ENCODE measurements at places on chromosomes 1 and 21.

GRCh38 chr1:197388801-197389200 lies 120.7 kb downstream of the CRB1 start:
- no peak for DNase-seq

DNA sequence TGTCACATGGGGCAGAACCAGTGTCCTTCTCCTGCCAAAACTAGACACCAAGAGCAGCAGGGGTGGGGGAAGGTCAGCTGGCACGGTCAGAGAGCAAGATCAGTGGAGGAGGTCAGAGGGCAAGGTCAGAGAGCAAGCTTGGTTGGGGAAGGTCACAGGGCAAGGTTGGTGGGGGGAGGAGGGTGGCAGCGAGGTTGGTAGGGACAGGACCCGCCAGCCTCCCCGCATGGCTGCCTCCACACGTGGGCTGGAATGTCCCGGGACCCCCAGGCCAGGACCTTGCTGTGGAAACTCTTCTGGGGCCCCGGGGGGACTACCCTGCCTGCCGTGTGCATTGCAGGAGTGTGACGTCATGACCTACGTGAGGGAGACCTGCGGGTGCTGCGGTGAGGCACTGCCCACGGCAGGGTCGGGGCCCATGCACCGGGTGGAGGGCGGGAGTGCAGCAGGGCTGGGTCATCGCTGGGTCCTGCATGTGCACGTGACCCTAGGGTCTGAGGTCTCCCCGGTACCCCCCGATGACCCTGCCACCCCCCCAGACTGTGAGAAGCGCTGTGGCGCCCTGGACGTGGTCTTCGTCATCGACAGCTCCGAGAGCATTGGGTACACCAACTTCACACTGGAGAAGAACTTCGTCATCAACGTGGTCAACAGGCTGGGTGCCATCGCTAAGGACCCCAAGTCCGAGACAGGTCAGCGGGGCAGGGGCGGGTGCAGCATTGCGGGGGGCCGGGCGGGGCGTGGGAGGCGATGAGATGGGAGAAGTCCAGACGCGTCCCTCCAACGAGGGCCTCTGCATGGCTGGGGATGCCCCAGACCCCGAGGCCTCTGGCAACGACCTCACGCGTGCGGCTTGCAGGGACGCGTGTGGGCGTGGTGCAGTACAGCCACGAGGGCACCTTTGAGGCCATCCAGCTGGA lies 27.3 kb downstream of the COL6A2 start:
- no peak for DNase-seq

DNA sequence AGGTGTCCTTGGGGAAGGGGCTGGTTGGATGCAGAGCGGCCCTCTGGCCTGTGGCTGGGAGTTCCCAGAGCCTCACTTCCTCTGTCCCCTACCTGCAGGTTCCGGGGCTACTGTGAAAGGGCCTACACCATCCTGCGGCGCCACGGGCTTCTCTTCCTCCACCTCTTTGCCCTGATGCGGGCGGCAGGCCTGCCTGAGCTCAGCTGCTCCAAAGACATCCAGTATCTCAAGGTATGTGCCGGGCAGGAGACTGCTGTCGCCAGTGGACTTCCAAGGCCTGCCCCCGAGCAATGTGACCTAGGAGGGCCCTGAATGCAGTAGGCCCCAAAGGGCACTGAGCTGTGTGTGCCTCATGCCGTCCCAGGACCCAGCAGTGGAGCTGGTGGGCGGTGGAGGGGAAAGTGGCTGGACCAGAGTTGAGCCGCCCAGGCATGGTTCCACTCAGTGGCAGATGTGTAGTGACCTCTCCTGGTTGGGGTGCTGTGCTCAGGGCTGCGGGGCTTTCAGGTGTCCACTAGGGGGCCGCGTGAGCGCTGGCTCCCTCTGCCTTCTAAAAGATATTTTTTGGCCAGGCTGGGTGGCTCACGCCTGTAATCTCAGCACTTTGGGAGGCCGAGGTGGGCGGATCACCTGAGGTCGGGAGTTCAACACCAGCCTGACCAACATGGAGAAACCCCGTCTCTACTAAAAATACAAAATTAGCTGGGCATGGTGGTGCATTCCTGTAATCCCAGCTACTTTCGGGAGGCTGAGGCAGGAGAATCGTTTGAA lies 73.4 kb downstream of the PIK3CD start:
- peak; percentile 78 for DNase-seq

- no peak for DNase-seq
Observed at GRCh38 chr1:47732489-47732888, 264.7 kb downstream of the TRABD2B start.

DNA sequence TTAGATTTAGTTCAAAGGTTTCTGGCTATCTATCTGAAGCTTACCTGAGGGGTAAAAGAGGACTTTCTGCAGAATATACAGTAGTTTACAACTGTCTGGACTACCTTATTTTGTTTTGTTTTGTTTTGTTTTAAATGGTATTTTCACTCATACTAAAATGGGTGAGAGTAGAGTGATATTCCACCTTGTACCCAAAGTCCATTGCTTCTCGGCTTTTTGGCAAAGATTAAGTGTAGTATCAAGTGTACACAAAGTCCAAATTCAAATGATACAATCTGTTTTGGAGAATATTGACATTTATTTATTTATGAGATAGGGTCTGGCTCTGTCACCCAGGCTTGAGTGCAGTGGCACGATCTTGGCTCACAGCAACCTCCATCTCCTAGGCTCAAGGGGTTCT lies 11.7 kb upstream of the SMG7 start:
- no peak for DNase-seq

- no peak for DNase-seq
Observed at GRCh38 chr1:178096421-178096820, 2.5 kb downstream of the RASAL2 start.

- no peak for DNase-seq
Observed at GRCh38 chr1:57424231-57425027, 569 bp upstream of the DAB1 start.

GRCh38 chr1:33649759-33650158 lies 177.3 kb downstream of the ZSCAN20 start:
- no peak for DNase-seq

DNA sequence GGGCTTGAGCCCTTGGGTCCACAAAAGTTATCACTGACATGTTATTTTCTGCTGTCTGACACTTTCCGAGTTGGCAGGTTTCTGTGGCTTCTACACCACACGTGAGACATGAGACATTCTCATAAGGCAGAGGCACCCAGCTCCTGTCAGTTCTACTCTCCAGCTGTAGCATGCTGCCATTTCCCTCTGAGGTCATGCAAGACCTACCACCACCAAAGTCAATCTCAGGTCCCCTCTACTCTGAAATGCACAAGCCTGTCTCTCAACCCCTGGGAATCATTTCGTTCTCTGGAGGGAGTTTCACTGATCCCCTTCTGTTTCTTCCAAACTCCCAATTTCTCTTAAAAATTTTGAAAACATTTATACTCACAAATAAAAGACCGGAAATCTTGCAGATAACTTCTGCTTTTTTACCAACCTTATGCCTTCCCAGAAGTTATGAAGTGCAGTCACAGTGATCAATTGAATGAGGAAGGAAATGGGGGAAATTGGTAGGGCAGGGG lies 39.5 kb upstream of the CR2 start:
- peak; percentile 5 for DNase-seq

GRCh38 chr1:210371916-210372315 lies 43.2 kb downstream of the HHAT start:
- DNase-seq = no peak

- no peak for DNase-seq
Observed at GRCh38 chr1:228391411-228392020, 15.1 kb downstream of the TRIM11 start.

DNA sequence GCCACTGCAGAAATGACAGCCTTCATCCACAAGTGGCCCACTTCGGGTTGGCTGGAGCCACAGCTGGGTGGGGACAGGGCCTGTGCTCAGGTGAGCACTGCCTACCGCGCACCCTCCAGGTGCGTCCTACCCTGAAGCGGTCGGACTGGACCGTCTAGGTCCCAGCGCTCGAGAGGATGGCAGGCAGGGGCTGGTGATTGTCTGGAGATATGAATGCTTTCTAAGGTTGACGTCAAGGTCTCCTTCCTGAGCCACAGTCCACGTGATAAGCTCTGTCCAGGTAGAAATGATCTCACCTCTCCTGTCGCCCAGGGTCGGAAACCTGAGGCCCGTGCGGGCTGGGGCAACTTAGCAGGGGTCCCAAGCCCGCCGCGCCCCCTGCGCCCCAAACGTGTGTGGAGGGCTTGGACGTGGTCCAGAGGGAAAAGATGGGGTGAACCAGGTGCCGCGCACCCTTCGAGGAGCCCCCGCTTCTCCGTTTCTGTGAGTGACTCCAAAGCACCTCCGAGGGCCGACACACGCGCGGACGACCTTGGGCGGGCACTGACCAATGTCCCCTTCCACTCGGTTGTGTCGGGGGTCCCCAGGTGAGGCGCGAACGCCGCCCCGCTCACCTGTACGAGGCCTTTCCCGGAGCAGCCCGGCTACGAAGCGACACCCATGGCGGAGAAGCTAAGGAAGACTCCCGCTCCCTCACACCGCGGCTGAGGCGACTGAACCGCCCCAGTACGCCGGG lies 853 bp upstream of the DOP1B start:
- DNase-seq = peak; percentile 20

- DNase-seq = no peak
Observed at GRCh38 chr1:47738560-47739182, 258.5 kb downstream of the TRABD2B start.

DNA sequence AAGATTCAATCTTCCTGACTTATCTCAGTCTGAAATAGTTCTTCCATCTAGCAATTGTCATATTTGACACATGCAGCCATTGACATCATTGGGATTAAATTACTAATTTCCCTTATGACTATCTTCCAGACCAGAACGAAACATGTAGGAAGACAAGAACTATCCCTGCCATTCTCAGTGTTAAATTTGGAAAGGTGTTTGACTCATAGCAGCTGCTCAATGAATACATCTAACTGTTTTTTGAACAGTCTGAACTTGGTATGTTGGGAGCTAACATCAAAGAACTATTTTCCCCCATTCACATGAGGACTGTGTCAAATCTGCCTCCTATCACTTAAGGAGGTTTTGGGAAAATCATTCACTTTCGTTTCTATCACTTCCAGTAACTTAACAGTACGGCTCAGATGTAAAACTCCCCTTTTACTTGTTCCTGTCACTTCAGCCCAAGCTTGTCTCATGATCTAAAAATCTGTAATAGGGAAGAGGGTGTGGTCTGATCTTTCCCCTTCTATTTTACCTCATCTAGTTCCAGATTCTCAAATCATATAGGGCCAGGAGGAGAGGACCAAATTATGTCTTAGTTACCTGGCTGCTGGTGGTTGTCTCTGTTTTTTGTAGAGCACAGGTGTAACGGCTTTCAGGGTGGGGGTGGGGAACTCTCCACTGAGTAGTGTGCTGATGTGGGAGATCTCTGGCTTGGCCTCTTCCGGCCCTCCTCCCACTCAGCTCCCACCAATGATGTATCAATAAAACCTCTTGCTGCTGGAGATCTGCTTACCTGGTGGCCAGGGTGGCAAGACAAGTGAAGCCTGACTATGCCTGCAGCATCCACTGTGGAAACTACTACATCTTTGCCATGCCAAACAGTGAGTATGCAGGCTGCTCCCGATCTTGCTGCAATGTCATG lies 26.2 kb upstream of the SLAMF1 start:
- DNase-seq = peak; percentile 68

- DNase-seq = no peak
Observed at GRCh38 chr1:230175163-230175747, 108.2 kb downstream of the GALNT2 start.

GRCh38 chr1:82398357-82398756 lies 597.6 kb downstream of the ADGRL2 start:
- DNase-seq = no peak

DNA sequence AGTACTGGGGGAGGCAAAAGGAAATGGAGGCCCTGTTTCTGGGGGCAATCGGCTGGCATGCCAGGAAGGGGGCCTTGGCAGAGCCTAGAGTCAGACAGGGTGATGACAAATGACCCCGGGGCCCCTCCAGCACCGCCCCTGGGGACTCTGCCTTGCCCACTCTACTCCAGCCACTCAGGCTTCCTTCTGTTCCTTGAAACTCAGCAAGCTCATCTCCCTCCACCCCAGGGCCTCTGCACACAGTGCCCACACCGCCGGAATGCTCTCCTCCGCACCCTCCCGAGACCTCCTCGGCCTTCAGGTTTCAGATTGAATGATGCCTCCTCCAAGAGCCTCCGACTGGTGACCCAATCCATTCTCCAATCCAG lies 122.5 kb upstream of the ZBTB40 start:
- DNase-seq = no peak

GRCh38 chr1:183551924-183552323 lies 38.3 kb downstream of the NCF2 start:
- no peak for DNase-seq

DNA sequence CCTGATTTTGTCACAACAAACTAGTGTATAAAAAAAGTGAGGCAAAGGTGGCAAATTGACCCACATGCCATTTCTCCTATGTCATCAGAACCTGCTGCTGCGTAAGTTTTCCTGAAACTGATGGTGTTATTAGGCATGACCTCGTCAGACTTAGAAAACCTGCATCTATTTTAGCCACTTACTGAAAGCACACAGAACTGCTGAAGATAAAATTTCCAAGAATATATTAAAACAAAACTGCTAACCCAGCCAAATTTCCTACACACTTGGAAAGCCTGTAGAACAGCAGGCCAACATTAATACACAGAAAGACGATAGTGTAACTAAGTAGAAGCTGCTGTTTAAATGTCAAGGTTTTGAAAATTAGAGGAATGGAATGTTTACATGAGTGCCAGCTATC lies 674.5 kb upstream of the CXADR start:
- no peak for DNase-seq

GRCh38 chr1:17965515-17966100 lies 142.0 kb upstream of the IGSF21 start:
- DNase-seq = no peak

DNA sequence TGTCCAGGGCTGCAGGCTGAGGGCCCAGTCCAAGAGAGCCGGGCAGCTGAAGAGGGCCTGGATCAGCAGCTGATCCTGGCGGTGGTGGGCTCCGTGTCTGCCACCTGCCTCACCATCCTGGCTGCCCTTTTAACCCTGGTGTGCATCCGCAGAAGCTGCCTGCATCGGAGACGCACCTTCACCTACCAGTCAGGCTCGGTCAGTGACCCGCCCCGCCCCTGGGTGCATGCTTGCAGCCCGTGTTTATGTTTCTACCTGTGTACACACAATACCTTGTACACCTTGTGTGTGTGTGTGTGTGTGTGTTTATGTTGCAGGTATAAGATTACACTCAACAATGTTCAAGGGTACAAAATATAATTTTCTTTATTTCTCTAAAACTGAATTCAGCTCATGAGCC lies 13.0 kb downstream of the TIE1 start:
- DNase-seq = no peak

GRCh38 chr21:17045214-17045853 lies 467.5 kb upstream of the CXADR start:
- DNase-seq = no peak

GRCh38 chr1:17667641-17668040 lies 87.5 kb upstream of the ACTL8 start:
- DNase-seq = no peak
